Activated CD8-positive, alpha-beta memory T cell treated with anti-CD3 and anti-CD28 coated beads, Interleukin-2, amount 10 ng/mL, durations not matched to agents 7 days and 5 days (primary cell): ENCODE measurements at places on chromosomes 1 and 21. TPM values are rescaled to one million over a fixed set of nuclear protein-coding genes. Genes with fewer than 3 reads are reported as not detected.

The C1orf87 gene
- not detected for total RNA-seq

The IGFN1 gene
- not detected for total RNA-seq

The LPAR3 gene
- 0.37 TPM for total RNA-seq

The CFHR5 gene
- total RNA-seq, result not detected

The B3GALT5 gene
- not detected for total RNA-seq

The ATP5IF1 gene
- 175 TPM for total RNA-seq

The MROH7 gene
- not detected for total RNA-seq

The MEGF6 gene
- 2.1 TPM for total RNA-seq

The ANXA9 gene
- not detected for total RNA-seq

The RASSF5 gene
- 216 TPM for total RNA-seq

The CLCNKA gene
- total RNA-seq, result not detected

The LRRC53 gene
- not detected for total RNA-seq

The LCE1B gene
- not detected for total RNA-seq

The LCA5L gene
- total RNA-seq, result not detected

The MYCBP gene
- total RNA-seq, result 45.0 TPM

The SMIM34 gene
- not detected for total RNA-seq

The POFUT2 gene
- total RNA-seq, result 16.4 TPM

The ESRRG gene
- total RNA-seq, result not detected

The RIMS3 gene
- total RNA-seq, result 2.1 TPM

The CRYBG2 gene
- total RNA-seq, result 5.7 TPM

The IRF6 gene
- 1.3 TPM for total RNA-seq

The OR2T11 gene
- total RNA-seq, result not detected
